Endodermal cell (in vitro differentiated cells): ENCODE measurements at places on chromosomes 1 and 21. TPM values are rescaled to one million over a fixed set of nuclear protein-coding genes. Genes with fewer than 3 reads are reported as not detected.

PTBP2 gene
- 48.9 and 52.0 TPM in 2 replicates for total RNA-seq

SPATA21 gene
- total RNA-seq, result not detected in 3 replicates

NMNAT2 gene
- total RNA-seq, result 5.1 and 5.9 TPM in 2 replicates

CADM3 gene
- total RNA-seq, result 2.1 and 2.4 TPM in 2 replicates
